Activated T-cell treated with anti-CD3 and anti-CD28 coated beads, Interleukin-2, amount 50 U/mL, for 72 hours (primary cell): ENCODE measurements at places on chromosomes 3 and 15. TPM values are rescaled to one million over a fixed set of nuclear protein-coding genes. Genes with fewer than 3 reads are reported as not detected.
A peak's percentile ranks its signal among the peaks of the same experiment; 100 is the strongest.

SNURF gene
- total RNA-seq, result 21.0 TPM

LMAN1L gene
- total RNA-seq, result 0.72 TPM

ADAM10 gene
- 96.5 TPM for total RNA-seq

FHIT gene
- total RNA-seq, result 48.2 TPM

CORO2B gene
- total RNA-seq, result not detected

ADGRG7 gene
- total RNA-seq, result not detected

- no peak overlapping the region for H3K4me3 ChIP-seq
- peaks cover 28% of the 10 kb centered on the region for H3K27me3 ChIP-seq
- peaks cover 3% of the 10 kb centered on the region for H3K4me1 ChIP-seq
- no peak for DNase-seq
- H3K36me3 ChIP-seq, result no peaks in the 10 kb centered on the region
Observed at GRCh38 chr3:138438896-138439295, 4.5 kb downstream of the ESYT3 start.

GRCh38 chr3:54836871-54837270, 91.0 kb downstream of the LRTM1 start:
- no peak overlapping the region for H3K4me3 ChIP-seq
- no peak overlapping the region for H3K27ac ChIP-seq
- H3K27me3 ChIP-seq, result no peaks in the 10 kb centered on the region
- DNase-seq, result no peak

GRCh38 chr3:171813897-171814460, 3.7 kb upstream of the PLD1 start:
- no peaks in the 10 kb centered on the region for H3K36me3 ChIP-seq
- peak overlapping the region; percentile 64 for H3K27ac ChIP-seq
- peak; percentile 48 for DNase-seq
- peaks cover 39% of the 10 kb centered on the region for H3K27me3 ChIP-seq

GRCh38 chr15:61200626-61201025, 28.5 kb downstream of the RORA start:
- peaks cover 24% of the 10 kb centered on the region for H3K27me3 ChIP-seq
- no peak overlapping the region for H3K4me3 ChIP-seq
- no peaks in the 10 kb centered on the region for H3K4me1 ChIP-seq
- no peak for DNase-seq
- H3K36me3 ChIP-seq, result no peaks in the 10 kb centered on the region

GRCh38 chr15:94346282-94346681, 114.9 kb downstream of the MCTP2 start:
- no peak for DNase-seq
- no peaks in the 10 kb centered on the region for H3K4me1 ChIP-seq
- no peaks in the 10 kb centered on the region for H3K27me3 ChIP-seq
- no peak overlapping the region for H3K27ac ChIP-seq

GRCh38 chr15:70526221-70526973, 237.0 kb downstream of the UACA start:
- H3K36me3 ChIP-seq, result peaks cover 1% of the 10 kb centered on the region
- H3K4me1 ChIP-seq, result peaks cover 47% of the 10 kb centered on the region
- H3K27me3 ChIP-seq, result no peaks in the 10 kb centered on the region

DNA sequence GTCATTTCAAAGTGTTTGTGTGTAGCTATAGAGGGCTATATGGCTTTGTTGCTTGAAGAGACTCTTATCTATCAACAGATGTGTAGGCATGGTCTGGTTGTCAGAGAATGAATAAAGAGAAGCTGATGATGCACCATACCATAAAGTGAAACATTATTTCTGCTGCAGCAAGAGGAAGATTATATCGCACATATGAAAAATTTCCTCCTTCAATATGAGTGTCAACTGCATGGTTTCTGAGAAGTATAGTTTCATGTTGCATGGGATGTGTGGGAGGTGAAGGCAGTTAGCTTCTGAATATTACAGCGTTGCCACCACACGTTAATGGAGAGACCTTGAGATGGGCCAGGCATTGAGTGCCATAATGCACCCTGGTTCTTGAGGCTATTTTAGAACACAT, 217.9 kb downstream of the SATB1 start:
- DNase-seq, result peak; percentile 39
- no peaks in the 10 kb centered on the region for H3K36me3 ChIP-seq
- peak overlapping the region; percentile 92 for H3K27ac ChIP-seq
- peaks cover 7% of the 10 kb centered on the region for H3K27me3 ChIP-seq

DNA sequence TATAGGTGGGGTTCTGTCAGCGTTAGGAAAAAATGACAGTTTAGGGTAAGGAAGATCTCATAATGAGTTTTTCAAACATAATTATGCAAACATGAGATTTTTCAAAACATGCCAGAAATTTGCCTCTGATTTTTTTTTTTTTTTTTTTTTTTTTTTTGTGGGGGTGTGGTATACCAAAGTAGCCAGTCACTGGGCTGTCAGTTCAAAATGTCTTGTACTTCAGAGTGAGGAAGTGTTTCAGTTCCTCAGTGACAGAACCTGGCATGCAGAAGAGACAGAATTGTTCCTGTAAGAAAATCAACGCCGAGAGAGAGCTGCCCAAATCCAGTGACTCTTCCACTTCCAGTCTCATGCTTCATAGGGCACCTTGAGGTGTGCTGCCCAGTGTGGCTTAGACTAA, 9.7 kb downstream of the NCBP2 start:
- no peak for DNase-seq
- H3K4me1 ChIP-seq, result no peaks in the 10 kb centered on the region
- no peak overlapping the region for H3K27ac ChIP-seq
- H3K27me3 ChIP-seq, result no peaks in the 10 kb centered on the region

DNA sequence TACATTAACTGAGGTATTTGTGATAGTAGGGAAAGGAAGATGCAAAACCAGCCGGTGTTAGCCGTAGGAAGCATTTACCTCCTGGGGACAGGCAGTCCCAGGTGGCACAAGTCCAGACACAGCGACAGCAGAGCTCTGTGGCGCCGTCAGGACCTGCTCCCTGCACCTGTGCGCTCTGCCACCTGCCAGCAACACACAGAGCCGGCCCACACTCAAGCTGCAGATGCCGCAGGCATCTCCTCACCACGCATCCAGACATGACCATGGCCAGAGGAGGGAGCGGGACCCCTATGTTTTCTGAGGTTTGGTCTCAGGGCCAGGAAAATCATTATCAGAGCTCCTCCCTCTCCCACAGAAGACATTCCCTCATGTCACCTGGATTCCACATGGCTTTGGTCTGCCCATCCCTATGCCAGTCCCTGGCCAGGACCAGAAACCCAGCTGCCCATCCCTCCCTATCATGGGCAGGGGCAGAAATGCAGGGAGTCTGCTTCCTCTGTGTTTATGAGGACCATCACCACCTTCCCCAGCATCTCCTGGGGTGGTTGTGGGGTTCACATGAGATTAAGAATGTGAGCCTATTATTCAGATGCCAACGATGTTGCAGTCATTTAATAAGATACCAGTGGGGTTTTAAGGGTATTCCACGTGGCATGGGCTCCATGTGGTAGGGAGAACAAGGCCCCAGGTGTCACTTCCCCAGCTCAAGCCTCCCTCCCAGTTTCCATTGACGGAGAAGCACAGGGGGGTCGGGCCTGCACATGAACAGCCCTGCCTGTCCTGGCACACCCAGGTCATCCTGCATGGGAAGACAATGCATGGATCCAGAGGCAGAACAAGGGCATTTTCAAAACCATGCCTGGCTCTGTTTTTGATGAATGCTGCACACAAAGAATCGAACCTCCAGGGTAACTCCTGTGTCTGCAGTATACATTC, 251.1 kb downstream of the OCA2 start:
- H3K36me3 ChIP-seq, result peaks cover 3% of the 10 kb centered on the region
- no peak overlapping the region for H3K4me3 ChIP-seq
- H3K4me1 ChIP-seq, result no peaks in the 10 kb centered on the region
- no peak for DNase-seq

DNA sequence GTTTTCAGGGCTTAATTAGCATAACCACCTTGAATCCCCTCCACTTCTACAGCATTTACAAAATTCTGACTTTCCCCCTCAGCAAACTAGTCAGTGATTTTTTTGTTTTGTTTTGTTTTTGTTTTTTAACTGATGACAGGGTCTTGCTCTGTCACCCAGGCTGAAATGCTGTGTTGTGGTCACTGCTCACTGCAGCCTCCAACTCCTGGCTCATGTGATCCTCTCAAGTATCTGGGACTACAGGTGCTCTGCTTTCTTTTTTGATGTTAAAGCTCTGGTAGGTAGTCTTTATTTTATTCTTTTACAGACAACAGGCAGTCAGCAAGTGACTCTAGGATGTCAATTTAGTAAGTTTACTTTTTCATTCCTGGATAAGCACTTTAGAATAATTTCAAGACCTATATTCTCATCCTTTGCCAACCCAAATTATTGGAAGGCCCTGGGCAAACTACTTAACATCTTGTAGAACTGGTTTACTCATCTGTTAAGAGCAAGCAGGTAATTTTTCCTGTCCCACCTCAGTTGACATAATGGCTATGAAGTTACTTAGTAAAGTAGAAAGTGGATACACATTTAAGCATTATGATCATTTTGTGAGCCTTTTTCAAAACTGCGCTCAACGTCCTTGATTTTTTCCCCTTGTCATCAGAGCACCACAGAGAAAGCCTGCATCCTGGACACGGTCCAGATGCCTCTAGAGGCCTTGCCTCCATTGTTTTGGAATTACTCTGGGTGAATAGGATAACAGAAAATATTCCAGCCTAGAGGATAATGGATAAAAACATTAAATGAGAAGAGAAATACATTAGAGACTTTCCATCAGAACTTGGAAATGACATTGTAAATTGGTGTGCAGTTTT, 69.9 kb upstream of the NDUFB4 start:
- DNase-seq, result no peak
- H3K27ac ChIP-seq, result no peak overlapping the region
- H3K27me3 ChIP-seq, result peaks cover 6% of the 10 kb centered on the region
- H3K4me1 ChIP-seq, result peaks cover 8% of the 10 kb centered on the region
- H3K4me3 ChIP-seq, result no peak overlapping the region

- no peak overlapping the region for H3K4me3 ChIP-seq
- H3K27me3 ChIP-seq, result peaks cover 39% of the 10 kb centered on the region
- H3K36me3 ChIP-seq, result no peaks in the 10 kb centered on the region
- no peak overlapping the region for H3K27ac ChIP-seq
- peaks cover 11% of the 10 kb centered on the region for H3K4me1 ChIP-seq
Observed at GRCh38 chr3:186208296-186208989, 99.6 kb upstream of the ETV5 start.

GRCh38 chr3:58848826-58849225, 182.3 kb upstream of the FAM3D start:
- DNase-seq, result no peak
- H3K27me3 ChIP-seq, result no peaks in the 10 kb centered on the region
- H3K36me3 ChIP-seq, result no peaks in the 10 kb centered on the region
- H3K4me3 ChIP-seq, result no peak overlapping the region
- H3K27ac ChIP-seq, result no peak overlapping the region

DNA sequence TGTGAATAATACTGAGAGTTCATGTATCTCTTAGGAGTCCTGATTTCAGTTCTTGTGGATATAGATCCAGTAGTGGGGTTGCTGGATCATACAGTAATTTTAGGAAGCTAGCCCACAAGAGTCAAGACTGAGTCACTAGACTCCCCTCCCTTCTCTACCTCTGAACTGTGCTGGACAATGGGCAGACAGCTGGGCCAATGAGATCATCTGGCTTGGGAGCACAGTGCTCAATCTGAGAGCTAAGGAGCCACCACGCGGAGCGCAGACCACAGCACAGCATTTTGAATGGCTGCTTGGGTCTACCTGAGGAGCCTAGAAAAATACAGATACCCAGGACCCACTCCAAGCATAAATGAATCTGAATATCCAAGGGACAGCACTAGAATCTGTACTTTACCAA, 32.5 kb downstream of the WNT5A start:
- DNase-seq, result no peak
- no peaks in the 10 kb centered on the region for H3K4me1 ChIP-seq

GRCh38 chr3:145698250-145698649, 462.7 kb downstream of the PLOD2 start:
- no peak for DNase-seq
- no peaks in the 10 kb centered on the region for H3K4me1 ChIP-seq
- H3K27me3 ChIP-seq, result no peaks in the 10 kb centered on the region
- H3K4me3 ChIP-seq, result no peak overlapping the region

GRCh38 chr3:34284959-34285826, 486.8 kb downstream of the PDCD6IP start:
- no peak overlapping the region for H3K27ac ChIP-seq
- no peak overlapping the region for H3K4me3 ChIP-seq
- DNase-seq, result no peak
- H3K27me3 ChIP-seq, result no peaks in the 10 kb centered on the region

DNA sequence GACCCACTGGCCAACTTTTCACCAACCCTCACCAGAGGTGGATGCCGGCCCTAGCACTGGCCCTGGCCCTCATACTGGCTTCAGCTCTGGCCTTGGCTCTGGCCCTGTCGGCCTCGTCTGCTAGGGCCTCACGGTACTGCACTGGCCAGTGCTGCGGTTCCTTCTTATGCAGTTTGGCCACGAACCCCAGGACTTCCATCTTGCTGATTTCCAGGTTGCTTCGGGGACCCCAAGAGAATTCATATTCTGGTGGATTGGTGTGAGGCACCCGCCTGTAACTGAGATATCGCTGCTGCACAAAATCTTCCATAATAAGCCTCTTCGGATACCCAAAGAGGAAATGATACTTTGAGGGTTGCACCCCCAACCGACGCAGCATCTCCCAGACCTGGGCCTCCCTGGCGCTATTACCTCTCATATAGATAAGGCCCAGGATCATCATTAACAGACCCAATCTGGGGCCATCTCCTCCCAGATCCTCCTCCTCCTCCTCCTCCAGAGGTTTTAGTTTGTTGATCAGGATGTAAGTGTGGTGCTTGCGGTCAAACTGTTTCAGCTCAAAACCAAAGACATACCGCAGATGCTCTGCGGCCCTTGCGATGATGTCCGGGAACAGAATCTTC, 883 bp downstream of the MAGEF1 start:
- peaks cover 46% of the 10 kb centered on the region for H3K4me1 ChIP-seq
- peaks cover 6% of the 10 kb centered on the region for H3K27me3 ChIP-seq
- H3K4me3 ChIP-seq, result peak overlapping the region; percentile 92
- H3K27ac ChIP-seq, result peak overlapping the region; percentile 87
- peaks cover 13% of the 10 kb centered on the region for H3K36me3 ChIP-seq

DNA sequence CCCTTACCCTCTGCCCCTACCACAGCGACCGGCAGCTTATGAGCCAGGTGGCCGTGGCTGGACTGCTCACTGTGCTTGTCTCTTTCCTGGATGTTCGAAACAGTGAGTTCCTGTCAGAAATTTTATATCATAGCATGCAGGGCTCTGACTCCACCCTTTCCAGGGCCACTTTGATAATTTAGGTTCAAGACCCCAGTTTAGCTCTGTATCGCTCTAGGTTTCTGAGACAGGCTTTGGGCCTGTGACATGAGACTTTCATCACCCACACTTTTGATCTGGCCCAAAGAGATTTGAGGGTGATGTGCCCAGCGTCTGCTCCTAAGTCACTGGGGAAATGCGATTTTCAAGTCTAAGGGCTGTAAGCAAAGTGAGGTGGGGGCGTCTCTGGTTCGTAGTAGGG, 6.5 kb upstream of the EIF4G1 start:
- H3K36me3 ChIP-seq, result peaks cover 2% of the 10 kb centered on the region
- H3K4me1 ChIP-seq, result no peaks in the 10 kb centered on the region
- H3K4me3 ChIP-seq, result no peak overlapping the region
- H3K27me3 ChIP-seq, result no peaks in the 10 kb centered on the region
- no peak overlapping the region for H3K27ac ChIP-seq
- no peak for DNase-seq

GRCh38 chr3:106183762-106184391, 315.1 kb upstream of the CBLB start:
- no peak for DNase-seq
- H3K36me3 ChIP-seq, result peaks cover 5% of the 10 kb centered on the region
- H3K27ac ChIP-seq, result no peak overlapping the region
- H3K27me3 ChIP-seq, result no peaks in the 10 kb centered on the region
- peak overlapping the region; percentile 30 for H3K4me3 ChIP-seq

- H3K27me3 ChIP-seq, result no peaks in the 10 kb centered on the region
- no peaks in the 10 kb centered on the region for H3K36me3 ChIP-seq
- no peaks in the 10 kb centered on the region for H3K4me1 ChIP-seq
- no peak overlapping the region for H3K4me3 ChIP-seq
Observed at GRCh38 chr15:97082830-97083229, 752.3 kb downstream of the NR2F2 start.
